HepG2 (cell line): ENCODE measurements at places on chromosomes 16 and 17. TPM values are rescaled to one million over a fixed set of nuclear protein-coding genes. Genes with fewer than 3 reads are reported as not detected.

The RNU2-1 gene
- total RNA-seq: not detected in 2 replicates

The PPP1R27 gene
- 0.69 and 1.00 TPM in 2 replicates for total RNA-seq

The KATNIP gene
- 11.8 and 12.0 TPM in 2 replicates for total RNA-seq

The MT1M gene
- total RNA-seq: 4.6 and 5.5 TPM in 2 replicates

GRCh38 chr17:35645923-35646322, 58.8 kb downstream of the AP2B1 start:
- no peaks in the 10 kb centered on the region for H3K27me3 ChIP-seq
- H3K27ac ChIP-seq: no peak overlapping the region
- H3K4me1 ChIP-seq: no peaks in the 10 kb centered on the region
- no peak for DNase-seq
- H3K4me3 ChIP-seq: no peak overlapping the region
- peaks cover 6% of the 10 kb centered on the region; the same call in 1 of the 2 replicates for H3K36me3 ChIP-seq

The KRT20 gene
- total RNA-seq: 0.13 and 0.14 TPM in 2 replicates

DNA sequence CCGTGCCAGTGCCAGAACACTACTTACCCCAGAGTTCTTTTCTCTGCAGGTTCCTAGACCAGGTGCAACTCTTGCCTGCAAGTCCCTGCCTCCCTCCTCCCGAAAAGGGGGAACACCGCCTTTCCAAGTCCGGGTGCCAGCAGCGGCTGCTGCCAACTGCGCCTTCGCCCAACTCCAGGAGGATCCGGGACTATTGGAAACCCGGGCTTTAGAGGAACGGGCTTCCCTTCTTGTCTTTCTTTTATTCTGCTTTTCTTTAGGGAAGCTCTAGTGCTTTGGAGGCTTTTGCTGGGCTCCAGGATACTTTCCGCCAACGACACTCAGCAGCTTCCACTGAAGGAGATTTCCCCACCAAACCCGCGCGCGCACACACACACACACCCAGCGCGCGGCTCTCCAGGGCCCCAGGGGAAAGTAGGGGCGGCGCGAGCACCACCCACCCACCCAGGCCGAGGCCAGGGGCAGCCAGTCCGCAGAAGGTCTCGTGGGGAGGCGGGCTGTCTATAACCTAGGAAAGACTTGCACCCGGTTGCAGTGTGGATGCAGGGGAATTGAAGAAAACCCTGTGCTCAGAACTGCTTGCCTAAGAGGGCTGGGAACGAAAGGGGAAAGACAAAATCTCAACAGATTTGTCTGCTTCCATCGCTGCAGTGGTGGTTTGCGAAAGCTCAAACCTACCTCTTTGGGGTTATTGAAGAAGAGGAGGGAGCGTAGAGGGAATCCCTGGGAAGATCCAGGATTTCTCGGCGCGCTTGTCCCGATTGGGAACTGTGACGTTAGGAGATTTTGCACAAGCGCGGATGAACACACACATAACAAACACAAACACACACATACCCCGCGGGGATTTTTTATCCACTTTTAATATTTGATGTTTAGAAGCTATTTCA, 977 bp upstream of the CA10 start:
- H3K27me3 ChIP-seq: no peaks in the 10 kb centered on the region; the same call in 2 of the 3 replicates
- no peak overlapping the region for H3K4me3 ChIP-seq
- no peaks in the 10 kb centered on the region for H3K36me3 ChIP-seq
- DNase-seq: no peak
- H3K4me1 ChIP-seq: no peaks in the 10 kb centered on the region
- H3K27ac ChIP-seq: no peak overlapping the region

GRCh38 chr17:61205401-61205800, 194.2 kb upstream of the TBX2 start:
- H3K4me1 ChIP-seq: peaks cover 19% of the 10 kb centered on the region
- DNase-seq: no peak
- no peak overlapping the region for H3K4me3 ChIP-seq

The HES7 gene
- total RNA-seq: not detected in 2 replicates

GRCh38 chr17:51435641-51436091, 175.3 kb downstream of the UTP18 start:
- DNase-seq: peak; percentile 92
- H3K4me1 ChIP-seq: 0 out of 2 replicates have a peak, but pooled peaks cover 4% of the 10 kb centered on the region
- H3K36me3 ChIP-seq: no peaks in the 10 kb centered on the region

GRCh38 chr17:34519282-34519681, 60.1 kb upstream of the TMEM132E start:
- peaks cover 1% of the 10 kb centered on the region; the same call in 1 of the 2 replicates for H3K27me3 ChIP-seq
- no peaks in the 10 kb centered on the region for H3K36me3 ChIP-seq
- H3K27ac ChIP-seq: no peak overlapping the region
